H4 (cell line): ENCODE measurements at places on chromosomes 1 and 21. TPM values are rescaled to one million over a fixed set of nuclear protein-coding genes. Genes with fewer than 3 reads are reported as not detected.

DNA sequence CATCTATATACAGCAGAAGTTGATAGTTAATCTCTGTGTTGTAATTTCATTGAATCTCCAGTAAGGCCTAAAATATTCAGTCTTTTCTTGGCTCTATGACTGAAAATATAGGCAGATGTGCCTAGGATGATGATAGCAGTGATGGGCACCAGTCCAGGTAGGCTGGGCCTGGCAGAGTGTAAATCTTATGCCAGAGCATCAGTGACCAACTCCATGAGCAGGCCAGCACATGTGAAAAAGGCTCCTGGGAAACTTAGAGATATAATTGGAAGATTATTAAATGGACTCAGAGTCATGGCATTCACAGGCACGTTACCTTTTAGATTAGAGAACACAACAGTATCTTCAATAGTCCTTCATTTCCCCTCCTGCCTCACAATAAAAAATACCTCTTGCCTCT lies 20.7 kb upstream of the CYYR1 start:
- DNase-seq: no peak

- DNase-seq: no peak
These were observed 4.5 kb upstream of the ZNF697 start for GRCh38 chr1:119652587-119652986.

The SH3BP5L gene
- 9.1 and 10.0 TPM in 2 replicates for total RNA-seq

The COL8A2 gene
- 0.08 and 0.88 TPM in 2 replicates for total RNA-seq

The FCRL2 gene
- total RNA-seq: not detected in 2 replicates
